NCI-H524 (cell line): ENCODE measurements at places on chromosomes 4 and X.

- no peak for DNase-seq
These were observed 67.2 kb upstream of the NDP start for GRCh38 chrX:44040406-44040805.

- no peak for DNase-seq
These were observed 8.0 kb upstream of the CCDC110 start for GRCh38 chr4:185479507-185479971.

DNA sequence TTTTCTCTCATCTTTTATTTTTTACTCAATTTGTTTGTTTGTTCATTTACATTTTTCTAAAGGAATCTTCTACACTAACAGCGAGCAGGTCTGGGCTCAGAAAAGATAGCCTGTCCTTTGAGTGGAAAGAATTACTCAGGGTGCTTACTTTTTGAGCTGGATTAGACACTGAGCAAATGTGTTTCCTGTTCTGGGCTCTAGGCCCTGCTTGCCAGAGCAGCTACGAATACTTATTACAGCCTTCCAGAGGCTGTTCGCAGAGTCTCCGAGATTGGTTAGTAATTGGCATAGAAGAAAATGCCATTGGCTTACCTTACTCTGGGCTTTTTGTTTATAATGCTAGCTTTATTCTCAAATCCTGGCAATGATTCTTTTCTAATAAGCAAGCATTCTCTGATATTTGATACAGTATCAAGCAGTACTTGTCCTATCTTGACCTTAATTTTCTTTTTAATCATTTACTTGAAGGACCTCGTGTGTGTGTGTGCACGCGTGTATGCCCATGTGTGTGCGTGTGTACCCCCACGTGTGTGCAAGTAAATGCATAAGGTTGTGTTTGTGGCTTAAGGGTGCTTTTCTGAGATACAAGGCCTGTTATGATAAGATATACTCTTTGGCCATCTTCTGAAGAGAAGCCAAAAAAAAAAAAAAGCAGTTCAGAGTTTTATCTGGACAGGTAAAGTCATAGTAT, 76.2 kb upstream of the GRXCR1 start:
- no peak for DNase-seq

DNA sequence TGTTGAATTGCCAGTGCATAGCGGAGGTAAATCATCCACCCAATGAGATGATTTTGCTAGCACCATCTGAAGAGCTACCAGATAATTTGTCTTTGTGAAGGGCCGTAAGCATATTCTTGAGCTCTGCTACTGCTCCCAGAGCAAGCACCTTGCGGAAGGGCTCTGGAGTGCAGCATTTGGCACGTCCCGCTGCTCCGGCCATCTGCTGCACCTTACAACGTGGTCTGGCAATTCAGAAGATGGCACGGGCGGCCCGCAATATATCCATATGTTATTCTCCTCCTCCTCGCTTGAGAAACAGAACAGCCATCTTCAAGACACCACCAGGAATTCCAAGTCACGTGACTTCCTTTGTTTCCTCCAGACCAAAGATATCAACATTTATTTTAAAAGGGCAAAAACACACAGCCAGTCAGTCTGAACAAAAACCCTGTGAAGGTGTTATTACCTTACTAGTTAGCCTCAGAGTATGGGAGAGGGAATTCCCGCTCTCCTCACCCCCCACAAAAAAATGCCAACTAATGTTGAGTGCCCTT, 1095.7 kb upstream of the TENM3 start:
- DNase-seq: peak; percentile 42

GRCh38 chrX:120144178-120144844, 14.1 kb upstream of the RHOXF2 start:
- no peak for DNase-seq

DNA sequence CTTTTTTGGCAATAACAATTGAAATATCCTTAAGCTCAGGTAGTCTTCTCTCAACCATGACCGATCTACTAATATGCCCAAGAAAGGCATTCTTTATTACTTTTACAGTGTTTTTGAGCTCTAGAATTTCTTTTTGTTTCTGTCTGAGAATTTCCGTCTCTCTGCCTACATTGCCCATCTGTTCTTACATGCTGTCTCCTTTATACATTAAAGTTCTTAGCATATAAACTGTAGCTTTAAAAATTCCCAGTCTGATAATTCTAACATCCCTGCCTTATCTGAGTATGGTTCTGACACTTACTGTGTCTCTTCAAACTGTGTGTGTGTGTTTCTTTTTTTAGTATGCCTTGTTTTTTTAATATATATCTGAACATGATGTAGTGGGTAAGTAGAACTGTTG, 658.1 kb downstream of the GRID2 start:
- DNase-seq: no peak

DNA sequence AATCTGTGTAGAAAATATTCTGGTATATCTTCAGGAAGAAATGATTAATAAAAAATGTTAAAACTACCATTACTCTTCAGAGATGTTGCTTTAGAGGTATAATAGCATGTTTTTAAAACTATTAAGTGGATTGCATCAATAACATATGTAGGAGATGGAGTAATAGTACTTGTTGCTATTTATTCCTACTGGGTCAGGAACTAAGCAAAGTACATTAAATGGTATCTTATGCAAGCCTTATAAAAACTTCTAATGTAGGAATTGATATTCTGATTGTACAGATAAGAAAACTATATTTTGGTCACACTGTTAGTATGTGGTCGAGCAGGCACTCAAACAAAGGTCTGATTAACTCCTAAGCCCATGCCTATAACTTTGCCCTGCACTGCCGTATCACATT, 31.4 kb upstream of the PDLIM5 start:
- no peak for DNase-seq

DNA sequence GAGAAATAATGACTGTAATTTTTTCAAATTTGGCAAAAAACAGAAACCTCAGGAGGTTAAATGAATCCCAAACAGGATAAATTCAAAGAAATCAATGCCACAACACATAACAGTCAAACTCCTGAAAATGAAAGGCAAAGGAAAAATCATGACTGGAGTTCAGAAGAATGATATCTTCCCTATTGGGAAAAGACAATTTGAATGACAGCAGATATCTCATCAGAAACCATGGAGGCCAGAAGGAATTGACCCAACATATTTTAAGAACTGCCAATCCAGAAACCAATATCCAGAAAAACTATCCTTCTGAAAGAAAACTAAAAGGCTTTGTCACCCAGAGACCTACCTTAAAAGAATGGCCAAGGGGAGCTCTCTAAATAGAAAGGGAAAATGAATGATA, 40.1 kb upstream of the MAMLD1 start:
- no peak for DNase-seq

DNA sequence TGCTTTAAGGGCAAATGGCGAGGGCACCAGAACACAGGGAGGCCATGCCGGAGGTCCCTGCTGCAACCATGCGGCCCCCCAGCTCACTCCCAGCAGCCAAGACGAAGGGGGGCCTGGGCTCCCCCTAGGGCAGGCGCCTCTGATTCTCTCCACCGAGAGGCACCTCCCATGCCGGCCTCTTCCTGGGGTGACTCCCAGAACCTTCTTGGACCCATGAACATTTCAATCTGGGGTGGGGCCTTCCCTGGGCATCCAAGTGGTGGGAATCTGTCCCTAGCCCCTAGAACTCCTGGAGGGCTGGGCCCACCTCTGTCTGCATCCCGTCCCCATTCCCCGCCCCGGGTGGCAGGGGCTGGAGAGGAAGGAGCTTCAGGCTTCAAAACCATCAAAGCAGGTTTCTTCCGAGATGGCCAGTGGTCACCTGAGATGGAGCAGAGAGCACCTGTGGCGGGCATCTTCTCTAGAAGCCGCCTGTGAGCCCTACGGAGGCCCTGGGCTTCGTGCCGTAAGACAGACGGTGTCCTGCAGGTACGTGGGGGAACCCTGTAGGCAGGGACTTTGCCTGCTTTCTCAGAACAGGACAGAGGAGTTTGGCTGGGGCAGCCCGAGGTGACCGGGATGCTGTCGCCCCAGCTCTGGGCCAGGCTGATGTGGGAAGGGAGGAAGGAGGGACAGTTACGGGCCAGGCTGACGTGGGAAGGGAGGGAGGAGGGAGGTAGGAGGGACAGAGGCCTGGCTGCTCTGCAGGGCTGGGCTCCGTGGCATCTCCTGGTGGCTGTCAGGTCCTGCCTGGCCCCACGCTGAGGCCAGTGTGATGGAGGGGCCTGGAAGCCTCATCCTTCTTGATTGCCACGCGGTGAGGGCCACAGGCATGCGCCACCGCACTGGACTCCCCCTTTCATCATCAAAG, 6.8 kb upstream of the SLC25A6 start:
- DNase-seq: no peak

DNA sequence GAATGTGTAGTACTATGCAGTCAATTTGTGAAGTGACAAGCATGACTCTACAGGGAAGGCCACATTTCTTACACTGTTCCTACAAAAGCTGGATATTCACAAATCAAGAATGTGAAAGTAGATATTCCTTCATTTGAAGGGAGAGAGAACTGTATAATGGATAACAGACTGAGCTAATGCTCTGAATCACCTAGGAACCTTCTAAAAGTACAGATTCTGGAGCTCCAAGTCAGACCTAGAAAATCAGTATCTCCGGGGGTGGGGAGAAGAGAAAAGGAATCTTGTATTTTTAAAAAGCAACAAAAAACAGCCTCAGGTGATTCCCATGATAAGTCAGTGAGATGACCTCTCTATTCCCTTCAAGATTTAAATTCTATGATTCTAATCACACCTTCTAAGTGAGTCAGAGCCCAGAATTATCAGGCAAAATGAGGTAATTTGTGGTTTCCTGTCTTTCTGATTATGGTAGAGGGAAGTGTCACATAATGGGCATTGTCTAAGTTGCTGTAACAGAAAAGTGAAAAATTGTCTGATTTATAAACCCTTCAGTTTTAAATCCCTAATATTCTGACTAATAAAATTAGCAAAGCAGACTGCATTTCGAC, 80.9 kb downstream of the IL21 start:
- DNase-seq: no peak
